Stimulated activated CD8-positive, alpha-beta memory T cell treated with anti-CD3 and anti-CD28 coated beads, Interleukin-4, amount 100 ng/mL, for 1 hour (primary cell): ENCODE measurements at places on chromosomes 2 and 18.

- no peak for DNase-seq
Observed at GRCh38 chr2:168490946-168491605, 35.0 kb downstream of the CERS6 start.

- DNase-seq = no peak
Observed at GRCh38 chr2:238900511-238900910, 52.6 kb downstream of the TWIST2 start.

DNA sequence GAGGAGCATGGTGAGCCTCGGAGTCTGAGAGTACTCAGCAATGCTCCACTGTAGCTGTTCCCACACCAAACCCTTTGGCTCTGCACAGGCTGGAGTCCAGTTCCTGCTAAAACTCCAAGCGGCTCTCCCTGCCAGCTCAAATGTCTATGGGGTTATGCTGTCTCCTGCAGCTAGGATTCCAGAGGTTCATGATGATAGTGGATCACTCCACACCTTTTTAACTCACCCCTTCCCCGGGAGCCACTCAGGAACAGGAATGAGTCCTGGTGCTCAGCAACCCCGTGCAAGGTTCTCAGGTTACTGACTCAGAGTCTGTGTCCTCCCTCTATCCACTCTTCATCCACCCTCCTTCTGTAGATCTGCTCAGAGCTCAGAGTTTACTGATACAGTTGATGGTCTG lies 410.0 kb downstream of the CDH19 start:
- no peak for DNase-seq

DNA sequence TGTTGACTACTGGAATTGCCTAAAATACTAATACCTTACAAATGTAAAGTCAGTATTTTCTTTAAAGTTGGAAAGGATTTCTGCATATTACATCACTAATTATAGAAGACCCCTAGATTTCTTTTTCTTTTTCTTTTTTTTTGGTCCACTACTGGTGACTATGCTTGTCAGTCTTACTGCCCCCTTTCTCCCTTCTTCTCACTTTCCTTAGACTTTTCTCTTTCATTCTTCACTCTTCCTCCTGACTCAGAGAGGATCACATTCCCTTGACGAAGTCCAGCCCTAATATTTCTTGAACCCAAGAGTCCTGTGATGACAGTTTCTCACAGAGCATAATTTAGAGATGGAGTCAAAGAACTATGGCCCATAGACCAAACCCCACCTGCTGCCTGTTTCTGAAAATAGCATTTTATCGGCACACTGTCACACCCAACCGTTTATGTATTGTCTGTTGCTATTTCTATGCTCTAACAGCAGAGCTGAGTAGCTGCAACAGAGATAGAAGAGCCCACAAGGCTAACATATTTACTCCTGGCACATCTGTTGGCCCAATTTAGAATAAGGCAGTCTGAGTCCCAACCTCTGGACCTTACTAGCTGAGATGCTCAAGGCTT lies 40.6 kb upstream of the RIOK3 start:
- DNase-seq = no peak

DNA sequence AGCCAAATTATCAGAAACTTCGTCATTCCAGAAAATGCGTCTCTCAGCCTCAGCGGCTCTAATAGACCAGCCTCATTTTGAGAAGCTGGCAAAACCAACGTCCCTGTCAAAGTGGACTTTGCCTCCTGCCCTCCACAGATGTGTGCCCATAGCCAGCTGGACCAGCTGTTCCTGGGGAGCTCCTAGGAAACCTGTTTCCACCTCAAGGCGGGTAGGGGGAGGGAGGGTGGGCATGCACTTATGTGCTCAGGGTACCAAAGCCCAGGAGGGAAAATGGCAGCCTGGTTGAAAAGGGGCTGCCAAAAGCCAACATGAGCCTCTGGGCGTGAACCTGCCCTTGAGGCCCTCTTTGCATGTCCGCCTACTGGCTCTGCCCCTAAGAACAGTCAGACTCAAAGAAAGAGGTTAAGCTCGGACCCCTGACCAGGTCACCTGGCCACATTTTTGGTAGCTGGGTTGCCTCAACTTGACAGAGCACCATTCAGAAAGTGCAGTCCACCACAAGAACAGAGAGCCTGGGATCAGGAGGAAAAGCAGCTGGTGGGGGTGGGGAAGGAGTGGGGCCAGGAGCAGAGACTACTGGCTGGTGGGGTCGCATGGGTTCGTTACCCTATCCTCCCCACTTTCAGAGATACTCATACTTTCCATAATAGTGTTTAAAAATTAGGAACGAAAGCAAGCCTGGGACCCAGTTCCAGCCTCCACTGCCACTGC lies 3.5 kb downstream of the PER2 start:
- no peak for DNase-seq

DNA sequence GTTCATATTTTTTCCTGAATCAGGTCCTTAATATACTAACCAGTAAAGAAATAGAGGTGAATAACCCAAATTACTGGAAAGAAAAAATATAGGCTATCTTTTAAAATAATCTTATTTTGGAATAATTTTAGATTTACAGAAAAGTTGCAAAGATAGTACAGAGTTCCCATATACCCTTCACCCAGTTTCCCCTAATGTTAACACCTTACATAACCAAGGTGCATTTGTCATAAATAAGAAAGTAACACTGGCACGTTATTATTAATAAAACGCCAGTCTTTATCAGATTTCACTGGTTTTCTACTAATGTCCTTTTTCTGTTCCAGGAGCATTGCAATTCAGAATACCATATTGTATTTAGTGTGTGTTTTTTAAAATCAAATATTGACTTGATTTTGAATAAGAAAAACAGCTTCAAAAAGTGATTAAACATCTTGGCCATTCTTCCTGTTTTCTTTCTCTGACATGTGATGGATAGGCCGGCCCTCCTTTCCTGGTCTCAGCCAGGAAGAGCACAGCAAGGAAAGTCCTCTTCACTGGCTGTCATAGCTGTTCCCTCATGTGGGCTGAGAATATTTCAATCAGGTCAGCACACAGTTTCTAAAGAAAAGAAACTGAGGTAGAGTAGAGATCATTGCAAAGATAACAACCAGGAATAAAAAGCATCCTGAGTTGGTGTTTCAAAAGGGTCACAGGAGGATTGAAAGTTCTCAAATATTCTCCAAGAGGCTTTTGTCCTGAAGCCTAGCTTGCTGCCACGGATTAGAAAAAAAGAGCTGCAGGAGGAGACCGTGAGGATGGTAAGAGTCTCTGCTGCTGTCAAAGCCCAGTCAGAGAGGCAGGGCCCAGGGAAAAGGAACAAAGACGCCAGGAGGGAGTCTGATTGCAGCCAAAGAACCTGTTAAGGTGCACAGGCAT lies 79.3 kb upstream of the ARL5A start:
- no peak for DNase-seq

GRCh38 chr18:2636126-2636631 lies 19.3 kb upstream of the SMCHD1 start:
- DNase-seq = no peak

DNA sequence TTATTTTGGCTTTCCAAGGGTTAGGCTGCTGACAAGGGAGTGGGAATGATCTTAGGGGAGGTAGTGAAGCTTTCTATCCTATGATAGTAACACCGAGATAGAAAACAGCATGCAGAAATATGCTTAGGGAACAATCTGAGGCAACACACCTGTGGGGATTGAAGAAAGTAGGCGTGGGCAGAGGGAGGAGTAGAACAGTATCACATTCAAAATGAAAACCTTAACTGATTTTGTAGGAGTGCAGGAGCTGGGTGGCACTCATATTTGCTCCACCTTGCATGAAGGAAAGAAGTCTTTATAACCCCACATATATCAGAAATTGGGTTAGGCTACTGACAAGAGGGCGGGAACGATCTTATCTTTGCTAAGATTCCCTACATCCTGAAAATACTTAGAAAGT lies 762.2 kb upstream of the CNTNAP5 start:
- no peak for DNase-seq

DNA sequence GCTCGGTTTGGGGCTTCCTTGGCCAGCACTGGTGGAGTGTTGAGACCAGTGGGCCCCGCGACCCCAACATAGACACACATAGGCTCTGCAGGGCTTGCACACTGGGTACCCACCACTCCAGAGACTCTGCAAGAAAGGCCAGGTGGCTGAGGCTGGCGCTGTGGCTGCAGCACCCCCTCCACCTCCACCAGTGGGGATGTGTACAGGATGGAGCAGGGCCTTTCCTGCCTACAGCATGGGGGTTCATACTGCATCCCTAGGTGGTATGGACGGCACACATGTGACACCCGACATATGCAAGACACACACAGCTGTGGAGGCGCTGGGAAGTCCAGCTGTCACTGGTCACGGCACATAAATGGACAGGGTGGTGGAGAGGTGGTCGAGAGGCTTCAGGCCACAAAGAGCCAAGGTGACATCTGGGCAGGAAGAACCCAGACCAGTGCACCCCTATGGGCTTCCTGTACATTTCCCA lies 1.3 kb downstream of the RNPEPL1 start:
- no peak for DNase-seq

- no peak for DNase-seq
Observed at GRCh38 chr18:3099327-3099726, 86.4 kb upstream of the LPIN2 start.

DNA sequence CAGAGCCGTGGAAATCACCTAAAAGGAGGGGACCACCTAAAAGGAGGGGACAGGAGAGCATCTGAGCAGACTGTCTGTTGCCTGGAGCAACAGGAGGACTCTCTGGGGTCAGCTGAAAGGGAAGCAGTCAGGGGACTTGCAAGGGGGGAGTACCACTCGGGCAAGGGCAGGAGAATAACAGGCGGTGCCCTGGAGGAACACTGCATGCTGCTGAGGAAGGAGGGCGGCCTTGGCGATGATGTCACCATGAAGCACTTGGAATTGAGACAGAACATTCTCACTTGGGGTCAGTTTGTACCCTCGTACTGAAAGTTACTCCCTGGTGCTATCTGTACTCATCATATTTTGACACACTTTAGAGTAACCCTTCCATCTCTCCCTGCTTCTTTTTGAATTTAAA lies 18.4 kb downstream of the SIX3 start:
- no peak for DNase-seq

DNA sequence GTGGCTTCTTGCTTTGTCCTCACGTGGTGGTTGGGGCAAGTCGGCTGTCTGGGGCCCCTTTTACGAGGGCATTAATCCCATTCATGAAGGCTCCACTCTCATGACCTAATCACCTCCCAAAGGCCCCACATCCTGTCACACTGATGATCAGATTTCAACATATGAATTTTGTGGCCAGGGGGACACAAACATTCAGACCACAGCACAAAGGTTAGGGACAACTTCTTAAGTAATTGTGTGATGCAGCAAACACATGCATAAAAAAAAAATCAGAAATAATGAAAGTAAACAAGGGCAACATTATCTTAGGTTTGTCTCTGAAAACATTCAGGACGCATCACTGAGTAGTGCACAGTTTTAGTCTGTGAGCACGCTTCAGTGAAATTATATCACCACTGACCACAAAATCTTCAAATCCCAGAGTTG lies 54.2 kb upstream of the FRZB start:
- no peak for DNase-seq

GRCh38 chr2:166229678-166230023 lies 101.8 kb upstream of the SCN1A start:
- no peak for DNase-seq

GRCh38 chr2:156329927-156330726 lies 2.4 kb downstream of the NR4A2 start:
- DNase-seq = no peak

- DNase-seq = no peak
Observed at GRCh38 chr2:154589514-154589913, 109.0 kb upstream of the KCNJ3 start.

GRCh38 chr2:66478731-66479316 lies 43.9 kb downstream of the MEIS1 start:
- DNase-seq = no peak

DNA sequence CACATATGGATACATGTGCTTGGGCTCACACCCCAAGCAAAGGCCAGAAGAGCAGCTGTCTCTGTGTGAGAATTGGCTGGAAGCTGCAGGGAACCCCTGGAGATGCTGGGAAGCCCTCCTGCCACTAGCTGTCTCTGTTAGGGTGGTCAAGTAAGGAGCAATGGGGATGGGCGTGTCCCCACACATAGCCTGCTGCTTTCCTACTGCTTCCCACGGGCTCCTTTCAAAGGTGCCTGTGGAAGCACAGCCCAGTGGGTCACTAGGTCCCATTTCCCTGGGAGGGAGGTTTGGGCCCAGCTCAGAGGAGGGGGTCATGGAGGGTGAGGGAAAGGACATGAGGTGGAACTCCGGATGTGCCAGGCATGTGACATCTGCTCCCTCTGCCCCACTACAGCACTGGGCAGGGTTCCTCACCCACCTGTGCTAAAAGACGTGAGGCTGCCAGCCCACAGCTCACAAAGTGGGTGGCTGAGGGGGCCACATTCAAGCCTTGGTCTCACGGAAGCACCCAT lies 24.4 kb upstream of the MAL start:
- DNase-seq = no peak
